Fibroblast of the aortic adventitia (primary cell): ENCODE measurements at places on chromosomes 11 and 22. TPM values are rescaled to one million over a fixed set of nuclear protein-coding genes. Genes with fewer than 3 reads are reported as not detected.

Gene SLC6A5
- not detected in 2 replicates for total RNA-seq

Gene MICALL1
- 13.2 and 24.7 TPM in 2 replicates for total RNA-seq

Gene FJX1
- total RNA-seq = 8.3 and 78.2 TPM in 2 replicates

Gene HMBS
- total RNA-seq = 5.3 and 14.9 TPM in 2 replicates

Gene CACNA1I
- under 0.01 and 0.08 TPM in 2 replicates for total RNA-seq

Gene OR8G5
- total RNA-seq = not detected in 2 replicates

Gene MACROD1
- total RNA-seq = 7.6 and 14.5 TPM in 2 replicates

Gene SCGB1C1
- not detected in 2 replicates for total RNA-seq

Gene OR52N4
- total RNA-seq = not detected in 2 replicates

Gene KRTAP5-2
- total RNA-seq = not detected in 2 replicates

Gene FOLR2
- total RNA-seq = not detected in 2 replicates

Gene NNMT
- 178 and 2,246 TPM in 2 replicates for total RNA-seq

Gene OR4A16
- not detected in 2 replicates for total RNA-seq

Gene RAB1B
- total RNA-seq = 69.1 and 85.1 TPM in 2 replicates

Gene MAPK1
- 23.1 and 74.2 TPM in 2 replicates for total RNA-seq

Gene RAG1
- 0.45 and 1.1 TPM in 2 replicates for total RNA-seq

Gene TTC28
- total RNA-seq = 37.5 and 55.8 TPM in 2 replicates

Gene MMP13
- not detected in 2 replicates for total RNA-seq

Gene MMP3
- total RNA-seq = 3.3 TPM in 1 of 2 replicates, not detected in the other

Gene CELSR1
- 1.1 and 4.3 TPM in 2 replicates for total RNA-seq

Gene ZNRF3
- total RNA-seq = 3.4 and 4.4 TPM in 2 replicates

Gene MUC5B
- total RNA-seq = not detected in 2 replicates

Gene OR52A5
- total RNA-seq = not detected in 2 replicates

Gene ZNF195
- total RNA-seq = 11.4 and 18.1 TPM in 2 replicates

Gene C22orf31
- total RNA-seq = not detected in 2 replicates

Gene BTBD18
- total RNA-seq = 0.09 TPM in 1 of 2 replicates, not detected in the other

Gene CCDC89
- 4.2 and 7.9 TPM in 2 replicates for total RNA-seq

Gene PDE3B
- 0.82 and 2.8 TPM in 2 replicates for total RNA-seq

Gene HEPN1
- total RNA-seq = not detected in 2 replicates

Gene MFNG
- total RNA-seq = 0.16 and 0.36 TPM in 2 replicates

Gene ANKK1
- total RNA-seq = not detected in 2 replicates

Gene FBXO3
- 43.7 and 52.1 TPM in 2 replicates for total RNA-seq

Gene DRD4
- 0.09 and 0.16 TPM in 2 replicates for total RNA-seq

Gene CARD18
- not detected in 2 replicates for total RNA-seq

Gene SCGB1A1
- total RNA-seq = not detected in 2 replicates

Gene KIF18A
- total RNA-seq = 0.82 and 18.2 TPM in 2 replicates

Gene RIMBP3B
- 0.09 TPM in 1 of 2 replicates, not detected in the other for total RNA-seq
